ENCODE measurements at places on chromosomes 6 and 20. TPM values are rescaled to one million over a fixed set of nuclear protein-coding genes. Genes with fewer than 3 reads are reported as not detected.
A peak's percentile ranks its signal among the peaks of the same experiment; 100 is the strongest.

GRCh38 chr6:131998255-131998982, 47.2 kb upstream of the CCN2 start:
- H3K4me3 ChIP-seq = no peak overlapping the region
- no peaks in the 10 kb centered on the region for H3K27me3 ChIP-seq
- no peak for DNase-seq
- no peak overlapping the region for H3K27ac ChIP-seq
- no peaks in the 10 kb centered on the region for H3K4me1 ChIP-seq
- H3K36me3 ChIP-seq = no peaks in the 10 kb centered on the region

Gene MICB
- 22.0 TPM for total RNA-seq

Gene TFAP2D
- not detected for total RNA-seq

DNA sequence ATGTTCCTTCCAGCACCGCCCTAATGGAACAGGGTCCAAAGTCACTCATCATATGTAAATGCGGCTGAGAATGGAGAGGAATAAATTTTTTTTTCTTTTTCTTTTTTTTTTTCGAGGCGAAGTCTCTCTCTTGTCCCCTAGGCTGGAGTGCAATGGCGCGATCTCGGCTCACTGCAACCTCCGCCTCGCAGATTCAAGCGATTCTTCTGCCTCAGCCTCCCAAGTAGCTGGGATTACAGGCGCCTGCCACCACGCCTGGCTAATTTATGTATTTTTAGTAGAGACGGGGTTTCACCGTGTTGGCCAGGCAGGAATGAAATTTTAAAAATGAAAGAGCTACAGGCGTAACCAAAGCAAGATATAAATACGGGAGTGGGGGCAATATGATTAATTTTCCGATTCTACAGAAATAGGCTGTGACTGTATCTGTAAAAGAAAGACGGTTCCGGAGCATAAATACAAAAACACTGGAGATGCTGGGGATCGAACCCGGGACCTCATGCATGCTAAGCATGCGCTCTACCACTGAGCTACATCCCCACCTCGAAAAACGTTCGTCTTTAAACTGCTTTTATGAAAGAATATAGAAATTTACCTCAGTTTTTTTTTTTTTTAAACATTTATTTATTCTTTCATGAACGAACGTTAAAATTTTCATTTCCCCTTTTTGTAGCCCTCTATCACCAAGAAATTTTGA, 132.2 kb downstream of the GPX5 start:
- peak; percentile 5 for DNase-seq
- H3K36me3 ChIP-seq = no peaks in the 10 kb centered on the region
- H3K4me1 ChIP-seq = peaks cover 17% of the 10 kb centered on the region
- H3K27me3 ChIP-seq = peaks cover 45% of the 10 kb centered on the region
- peak overlapping the region; percentile 54 for H3K4me3 ChIP-seq

- no peak overlapping the region for H3K4me3 ChIP-seq
- H3K27ac ChIP-seq = no peak overlapping the region
- H3K27me3 ChIP-seq = no peaks in the 10 kb centered on the region
- no peaks in the 10 kb centered on the region for H3K4me1 ChIP-seq
These were observed 14.4 kb upstream of the TFAP2B start for GRCh38 chr6:50804283-50804682.

DNA sequence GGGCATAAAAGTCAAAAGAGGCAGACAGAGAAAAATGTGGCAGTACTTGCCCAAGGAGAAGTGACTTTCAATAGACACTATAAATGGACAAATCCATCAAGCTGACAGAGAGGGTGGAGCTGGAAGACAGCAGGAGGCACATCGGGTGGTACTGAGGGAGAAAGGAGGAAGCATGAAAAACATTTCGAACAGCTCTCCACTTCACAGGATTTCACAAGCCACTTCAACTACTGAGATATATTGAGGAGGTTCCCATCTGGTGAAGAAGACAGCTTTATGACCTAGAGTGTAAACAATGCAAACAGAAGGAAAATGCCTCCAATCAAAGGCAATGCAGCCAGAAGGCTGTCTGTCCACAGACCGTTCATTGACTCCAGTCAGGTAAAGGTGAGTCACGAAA, 259.4 kb upstream of the ECI2 start:
- no peaks in the 10 kb centered on the region for H3K4me1 ChIP-seq
- no peak for DNase-seq
- no peaks in the 10 kb centered on the region for H3K36me3 ChIP-seq
- H3K4me3 ChIP-seq = no peak overlapping the region
- H3K27me3 ChIP-seq = no peaks in the 10 kb centered on the region

Gene CLVS2
- total RNA-seq = not detected

DNA sequence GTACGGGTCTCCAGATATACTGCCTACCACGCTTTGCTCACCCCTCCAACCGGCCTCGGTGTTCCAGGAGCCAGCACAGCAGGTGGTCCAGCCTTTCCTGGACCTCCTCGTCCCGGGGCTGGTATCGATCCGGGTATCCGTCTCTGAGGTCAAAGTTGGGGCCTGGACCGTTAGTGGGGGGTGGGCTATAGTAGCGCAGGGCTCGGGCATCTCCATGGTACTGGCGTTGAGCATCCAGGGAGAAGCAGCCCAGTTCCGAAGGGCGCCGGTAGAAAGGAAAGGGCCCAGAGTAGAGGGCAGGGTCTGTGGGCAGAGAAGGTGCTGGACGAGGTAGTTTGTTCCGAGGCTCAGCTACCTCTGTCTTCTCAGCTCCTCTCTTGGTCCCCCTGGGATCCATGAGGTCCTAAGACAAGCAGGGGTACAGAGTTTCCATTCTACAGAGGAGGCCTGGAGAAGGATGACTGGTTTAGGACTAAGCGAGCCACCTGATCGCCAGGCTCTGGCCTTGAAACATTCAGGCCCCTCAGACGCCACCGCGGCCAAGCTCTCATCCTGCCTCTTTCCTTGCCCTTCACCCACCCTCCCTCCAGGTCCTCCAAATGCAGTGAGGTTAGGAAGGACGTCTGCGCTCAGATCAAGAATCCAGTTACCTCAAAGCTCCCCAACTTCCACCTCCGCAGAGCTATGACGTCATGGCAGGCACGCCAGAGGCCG, 502 bp downstream of the DXO start:
- H3K36me3 ChIP-seq = peaks cover 33% of the 10 kb centered on the region
- peak overlapping the region; percentile 100 for H3K27ac ChIP-seq
- H3K4me1 ChIP-seq = peaks cover 22% of the 10 kb centered on the region
- H3K4me3 ChIP-seq = peak overlapping the region; percentile 91
- DNase-seq = no peak

Gene KHDC1L
- 0.67 TPM for total RNA-seq

GRCh38 chr6:110542311-110543024, 66.1 kb upstream of the SLC22A16 start:
- no peaks in the 10 kb centered on the region for H3K27me3 ChIP-seq
- peaks cover 7% of the 10 kb centered on the region for H3K4me1 ChIP-seq
- H3K36me3 ChIP-seq = no peaks in the 10 kb centered on the region
- H3K4me3 ChIP-seq = no peak overlapping the region
- DNase-seq = no peak
- H3K27ac ChIP-seq = no peak overlapping the region

Gene ASIP
- not detected for total RNA-seq

Gene BMP2
- not detected for total RNA-seq

Gene MUC21
- not detected for total RNA-seq

GRCh38 chr6:146071781-146072180, 42.9 kb downstream of the GRM1 start:
- DNase-seq = no peak
- no peaks in the 10 kb centered on the region for H3K27me3 ChIP-seq
- no peak overlapping the region for H3K4me3 ChIP-seq
- H3K4me1 ChIP-seq = no peaks in the 10 kb centered on the region
- H3K27ac ChIP-seq = no peak overlapping the region

- no peaks in the 10 kb centered on the region for H3K36me3 ChIP-seq
- H3K4me1 ChIP-seq = peaks cover 14% of the 10 kb centered on the region
- no peak overlapping the region for H3K27ac ChIP-seq
- no peak for DNase-seq
These were observed 29.9 kb downstream of the SGK1 start for GRCh38 chr6:134287859-134288537.

DNA sequence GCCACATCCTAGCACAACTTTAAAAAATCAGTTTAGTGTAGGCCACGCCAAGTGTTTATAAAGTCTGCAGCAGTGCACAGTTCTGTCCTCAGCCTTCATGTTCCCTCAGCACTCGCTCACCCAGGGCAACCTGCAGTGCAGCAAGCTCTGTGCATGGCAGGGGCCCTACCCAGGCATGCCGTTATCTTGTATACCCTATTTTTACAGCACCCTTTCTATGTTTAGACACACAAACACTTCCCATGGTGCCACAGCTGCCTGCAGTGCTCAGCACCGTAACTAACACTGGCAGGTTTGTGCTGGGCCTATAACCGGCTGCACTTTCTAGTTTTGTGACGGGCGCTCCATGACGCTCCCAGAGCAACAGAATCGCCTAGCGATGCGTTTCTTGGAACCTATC, 43.8 kb downstream of the ZBTB46 start:
- no peak overlapping the region for H3K4me3 ChIP-seq
- no peaks in the 10 kb centered on the region for H3K36me3 ChIP-seq
- no peaks in the 10 kb centered on the region for H3K27me3 ChIP-seq
- no peak for DNase-seq
- no peak overlapping the region for H3K27ac ChIP-seq

Gene TREM1
- total RNA-seq = not detected

All from CD4-positive, CD25-positive, alpha-beta regulatory T cell (primary cell).